ENCODE measurements at places on chromosomes 2 and 18.

GRCh38 chr2:45568935-45569334 lies 42.1 kb downstream of the SRBD1 start:
- no peak for DNase-seq

- no peak for DNase-seq
These were observed 125.4 kb downstream of the NEDD4L start for GRCh38 chr18:58169472-58169871.

- no peak for DNase-seq
These were observed 62.8 kb downstream of the TCF7L1 start for GRCh38 chr2:85195956-85196355.

GRCh38 chr2:113886479-113887008 lies 3.3 kb upstream of the ACTR3 start:
- DNase-seq, result peak; percentile 39

DNA sequence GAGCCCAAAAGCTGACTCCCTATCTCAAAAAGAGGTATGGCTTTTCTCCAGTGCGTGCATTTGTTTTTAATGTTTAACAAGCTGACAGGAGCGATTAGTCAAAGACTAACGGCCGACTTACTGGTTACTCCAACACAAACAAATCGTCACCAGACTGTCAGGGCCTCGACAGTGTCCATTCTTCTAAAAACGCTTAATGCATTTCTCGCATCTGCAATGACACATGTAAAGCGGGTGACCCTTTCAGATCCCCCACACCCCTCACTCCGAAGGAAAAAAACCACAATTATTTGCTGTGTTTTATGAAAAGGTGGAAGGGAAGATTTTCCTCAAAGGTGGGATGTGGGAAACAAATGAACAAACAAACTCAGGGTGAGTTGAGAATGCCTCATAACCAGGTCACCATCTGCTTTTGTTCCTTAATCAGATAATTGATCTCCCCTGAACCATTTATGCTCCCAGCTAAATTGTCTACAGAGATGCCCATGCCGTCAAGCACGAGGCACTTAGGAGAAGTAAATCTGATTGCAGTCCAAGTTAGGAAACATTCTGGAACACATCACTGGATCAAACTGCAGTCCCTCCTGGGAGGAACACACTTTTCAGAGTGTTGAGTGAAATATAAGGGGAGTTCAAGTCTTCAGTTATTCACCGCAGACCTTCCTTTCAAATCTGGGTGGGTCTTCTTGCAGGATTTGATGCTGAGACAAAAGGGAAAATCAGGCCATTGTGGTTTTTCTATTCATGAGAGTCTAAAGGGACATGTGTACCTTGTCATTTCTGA lies 340.8 kb downstream of the CMPK2 start:
- no peak for DNase-seq

DNA sequence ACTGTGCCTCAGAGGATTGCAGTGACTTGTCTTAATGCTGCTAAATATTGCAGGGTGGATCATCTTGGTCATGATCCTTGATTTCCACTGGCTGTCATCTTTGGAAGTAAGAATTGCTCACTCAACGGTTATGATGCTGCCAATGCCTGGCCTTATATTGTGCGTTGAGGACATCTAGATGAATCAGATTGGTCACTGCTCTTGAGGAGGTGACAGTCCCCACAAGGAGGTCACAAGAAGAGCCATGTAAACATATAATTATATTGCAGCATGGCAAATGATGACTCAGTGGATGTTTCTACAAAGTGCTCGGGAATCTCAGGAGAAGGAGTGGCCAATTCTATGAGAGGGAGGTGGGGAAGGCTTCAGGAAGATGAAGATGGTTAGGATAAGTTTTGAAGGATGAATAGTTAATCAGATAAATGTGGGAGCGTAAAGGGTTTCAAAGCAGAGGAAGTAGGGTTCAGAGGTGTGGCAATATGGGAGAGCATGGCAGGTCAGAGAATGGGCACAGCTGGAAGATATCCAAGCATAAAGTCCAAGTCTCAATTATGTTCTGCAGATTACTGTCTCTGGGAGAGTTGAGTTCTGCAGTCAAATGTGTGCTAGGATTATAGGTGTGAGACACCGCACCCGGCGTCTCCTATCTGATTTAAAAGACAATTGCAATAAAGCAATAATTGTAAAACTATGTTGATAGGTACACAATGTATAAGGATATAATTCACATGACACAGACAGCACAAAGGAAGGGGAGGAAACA lies 21.3 kb upstream of the TMEM131 start:
- DNase-seq, result no peak

DNA sequence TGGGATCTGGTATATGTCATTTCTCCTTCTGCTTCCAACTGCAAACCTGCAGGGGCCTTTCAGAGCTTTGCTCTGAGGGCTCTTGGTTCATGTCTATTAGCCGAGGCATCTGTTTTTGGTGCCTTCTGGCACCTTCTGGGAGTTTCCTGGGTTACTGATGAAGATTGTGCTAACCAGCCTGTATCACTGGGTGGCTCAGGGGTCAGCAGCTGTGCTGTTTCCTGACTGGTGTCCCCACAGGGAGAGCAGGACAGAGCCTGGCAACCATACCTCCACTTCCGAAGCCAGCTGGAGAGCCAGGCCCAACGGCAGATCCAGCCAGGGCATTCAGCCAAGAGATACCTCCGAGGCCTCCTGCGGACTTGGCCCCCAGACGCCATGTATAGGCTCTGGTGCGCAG lies 17.5 kb downstream of the KIAA2012 start:
- DNase-seq, result no peak

GRCh38 chr2:151176661-151177060 lies 85.0 kb downstream of the RBM43 start:
- no peak for DNase-seq

- no peak for DNase-seq
These were observed 127.5 kb upstream of the AGAP1 start for GRCh38 chr2:235366390-235366789.

- no peak for DNase-seq
These were observed 256.7 kb upstream of the SETBP1 start for GRCh38 chr18:44423814-44424644.

Measured in CD4-positive, alpha-beta T cell treated with Interleukin-15 for 4 hours (primary cell).